Myocyte (in vitro differentiated cells): ENCODE measurements at places on chromosomes 2 and 18. TPM values are rescaled to one million over a fixed set of nuclear protein-coding genes. Genes with fewer than 3 reads are reported as not detected.
A peak's percentile ranks its signal among the peaks of the same experiment; 100 is the strongest.

GRCh38 chr2:177239932-177240630 lies 24.4 kb downstream of the NFE2L2 start:
- peak; percentile 51 for DNase-seq

DNA sequence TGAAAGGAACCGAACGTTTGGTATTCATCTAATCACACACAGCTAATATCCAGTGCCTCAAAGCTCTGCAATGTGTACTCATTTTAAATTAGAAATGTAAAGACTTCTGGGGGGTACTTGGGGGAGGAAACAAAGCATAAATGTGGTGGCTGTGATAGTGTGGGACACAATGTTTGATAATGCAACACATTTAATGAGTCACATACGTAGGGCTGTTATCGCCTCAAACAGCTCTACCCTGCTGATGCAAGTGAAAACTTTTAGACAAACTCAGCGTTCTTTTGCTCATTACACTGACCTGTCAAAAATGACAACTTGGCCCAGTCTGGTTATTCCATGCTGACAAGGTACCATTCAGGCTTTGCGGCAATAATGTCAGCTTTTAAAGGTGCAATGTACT lies 1227.1 kb upstream of the CELF4 start:
- no peak for DNase-seq

DNA sequence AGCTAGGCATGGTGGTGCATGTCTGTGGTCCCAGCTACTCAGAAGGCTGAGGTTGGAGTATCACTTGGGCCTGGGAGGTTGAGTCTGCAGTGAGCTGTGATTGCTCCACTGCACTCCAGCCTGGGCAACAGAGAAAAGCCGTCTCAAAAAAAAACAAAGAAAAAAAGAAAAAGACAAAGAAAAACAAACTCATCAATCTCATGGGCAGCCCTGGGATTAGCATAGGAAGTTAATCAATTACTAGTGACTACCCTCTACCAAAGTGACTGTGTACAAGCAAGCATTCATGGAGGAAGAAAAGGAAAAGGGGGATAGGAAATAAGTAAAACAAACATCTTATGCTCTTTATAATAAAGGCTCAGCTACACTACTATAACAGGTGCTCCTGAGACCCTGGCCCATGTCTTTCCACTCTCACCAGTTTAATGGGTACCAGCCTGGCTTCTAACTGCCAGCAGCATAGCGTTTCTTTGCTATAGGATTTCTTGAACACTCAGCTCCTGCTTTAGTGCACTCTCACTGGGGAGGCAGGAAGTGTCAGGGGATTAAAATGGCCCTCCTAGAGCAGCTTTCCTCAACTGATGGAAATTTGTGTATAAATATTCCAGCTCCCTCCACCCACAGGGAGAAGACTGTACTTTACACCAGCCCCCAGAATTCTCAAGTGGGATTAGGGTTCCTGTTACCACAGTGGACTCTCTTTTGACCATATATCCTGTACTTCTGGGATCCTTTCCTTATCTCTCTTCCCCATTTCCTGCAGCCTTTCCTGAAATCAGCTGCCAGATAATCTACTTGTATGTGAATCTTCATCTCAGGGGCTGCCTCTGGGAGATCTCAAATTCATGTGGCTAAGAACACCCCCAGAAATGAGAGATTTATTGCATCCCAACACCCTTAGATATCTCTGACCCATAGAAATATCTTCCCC lies 91.3 kb upstream of the GLS start:
- no peak for DNase-seq

- DNase-seq: no peak
These were observed 8.0 kb downstream of the C2orf92 start for GRCh38 chr2:97677480-97677879.

DNA sequence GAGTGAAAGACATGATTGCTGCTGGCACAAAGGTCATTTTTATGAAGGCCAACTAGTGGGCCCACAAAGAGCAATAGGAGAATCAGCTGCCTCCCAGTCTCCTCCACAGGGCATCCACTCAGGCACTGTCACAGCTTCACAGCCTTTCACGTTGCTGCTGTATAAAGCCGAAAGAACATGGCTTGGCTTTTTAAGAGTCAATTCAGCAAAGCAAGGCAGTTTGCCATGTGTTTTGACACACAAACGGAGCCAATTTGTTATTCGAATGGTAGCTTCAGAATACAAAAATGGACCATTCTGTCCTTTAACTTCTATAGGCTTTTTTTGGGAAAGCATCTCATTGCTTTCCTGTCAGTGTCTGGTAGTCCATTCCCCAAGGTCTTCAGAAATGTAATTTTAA lies 283.4 kb upstream of the PARD3B start:
- no peak for DNase-seq

DNA sequence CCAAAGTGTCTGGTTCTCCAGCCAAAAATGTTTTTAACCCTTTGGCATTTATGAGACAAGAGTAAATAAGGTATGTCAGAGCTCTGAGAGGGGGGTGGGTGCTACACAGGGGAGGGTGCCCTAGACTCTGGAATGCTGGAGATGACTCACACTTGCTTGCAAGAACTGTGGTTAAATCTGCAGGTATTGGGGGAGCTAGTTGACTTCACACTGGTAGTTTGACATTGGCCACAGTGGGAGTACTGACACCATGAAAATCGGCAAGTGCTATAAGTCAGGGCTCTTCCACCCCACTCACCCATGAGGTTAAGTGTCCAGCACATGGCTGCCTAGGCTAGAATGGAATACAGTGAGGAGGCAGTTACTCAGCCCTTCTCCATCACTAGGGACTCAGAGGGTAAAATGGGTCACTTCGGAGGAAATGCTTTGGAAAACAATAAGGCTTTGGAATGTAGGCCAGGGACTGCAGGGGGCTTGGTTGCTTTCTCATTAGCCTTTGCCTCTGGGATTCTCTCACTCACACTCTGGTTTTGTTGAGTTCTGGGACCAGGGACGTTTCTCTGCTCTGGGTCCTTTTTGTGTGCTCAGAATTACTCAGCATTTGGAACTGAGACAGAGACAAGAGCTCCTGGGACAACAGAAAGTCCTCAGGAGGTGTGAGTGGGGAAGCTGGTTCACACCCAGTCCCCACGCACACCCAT lies 91.6 kb downstream of the ACKR3 start:
- no peak for DNase-seq

GRCh38 chr2:157476953-157477709 lies 33.2 kb upstream of the CYTIP start:
- DNase-seq: no peak

DNA sequence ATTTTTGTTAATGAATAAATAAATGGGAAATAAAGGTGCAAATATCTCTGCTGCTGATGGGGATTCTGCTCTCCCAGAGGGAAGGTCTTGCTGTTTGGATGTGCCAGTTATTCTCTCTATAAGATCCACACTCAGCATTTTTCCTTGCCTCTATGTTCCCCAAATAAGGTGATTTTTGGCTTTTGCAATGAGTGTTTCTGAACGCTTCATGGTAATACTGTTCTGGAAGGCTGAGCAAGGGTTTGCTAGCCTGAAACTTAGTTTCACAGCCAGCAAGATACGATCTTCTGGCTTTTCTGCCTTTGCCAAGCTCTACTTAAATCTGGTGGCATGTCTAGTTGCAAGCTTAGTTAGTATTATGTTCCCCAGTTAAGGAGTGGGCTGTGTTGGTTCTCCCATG lies 114.6 kb downstream of the LPIN1 start:
- DNase-seq: no peak

GRCh38 chr2:50649626-50650402 lies 382.1 kb downstream of the NRXN1 start:
- DNase-seq: peak; percentile 22

DNA sequence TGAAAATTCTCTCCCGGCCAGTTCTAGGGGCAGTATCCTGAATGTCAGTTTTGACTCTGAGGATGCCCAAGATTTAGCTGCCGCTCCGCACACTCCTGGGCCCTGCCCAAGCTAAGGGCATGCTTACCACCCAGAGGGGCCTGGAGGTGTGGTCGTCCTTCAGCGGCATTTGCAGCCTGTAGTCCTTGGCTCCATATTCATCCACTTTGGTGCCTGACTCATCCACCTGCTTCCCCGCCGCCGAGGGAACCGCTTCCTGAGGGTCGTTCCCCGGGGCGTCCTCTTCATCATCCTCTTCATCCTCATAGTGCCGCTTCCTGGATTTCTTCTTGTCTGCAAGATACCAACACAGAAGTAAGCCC lies 577 bp downstream of the ERCC3 start:
- DNase-seq: no peak

- DNase-seq: no peak
These were observed 131.9 kb downstream of the MAP4K4 start for GRCh38 chr2:101829429-101829828.

DNA sequence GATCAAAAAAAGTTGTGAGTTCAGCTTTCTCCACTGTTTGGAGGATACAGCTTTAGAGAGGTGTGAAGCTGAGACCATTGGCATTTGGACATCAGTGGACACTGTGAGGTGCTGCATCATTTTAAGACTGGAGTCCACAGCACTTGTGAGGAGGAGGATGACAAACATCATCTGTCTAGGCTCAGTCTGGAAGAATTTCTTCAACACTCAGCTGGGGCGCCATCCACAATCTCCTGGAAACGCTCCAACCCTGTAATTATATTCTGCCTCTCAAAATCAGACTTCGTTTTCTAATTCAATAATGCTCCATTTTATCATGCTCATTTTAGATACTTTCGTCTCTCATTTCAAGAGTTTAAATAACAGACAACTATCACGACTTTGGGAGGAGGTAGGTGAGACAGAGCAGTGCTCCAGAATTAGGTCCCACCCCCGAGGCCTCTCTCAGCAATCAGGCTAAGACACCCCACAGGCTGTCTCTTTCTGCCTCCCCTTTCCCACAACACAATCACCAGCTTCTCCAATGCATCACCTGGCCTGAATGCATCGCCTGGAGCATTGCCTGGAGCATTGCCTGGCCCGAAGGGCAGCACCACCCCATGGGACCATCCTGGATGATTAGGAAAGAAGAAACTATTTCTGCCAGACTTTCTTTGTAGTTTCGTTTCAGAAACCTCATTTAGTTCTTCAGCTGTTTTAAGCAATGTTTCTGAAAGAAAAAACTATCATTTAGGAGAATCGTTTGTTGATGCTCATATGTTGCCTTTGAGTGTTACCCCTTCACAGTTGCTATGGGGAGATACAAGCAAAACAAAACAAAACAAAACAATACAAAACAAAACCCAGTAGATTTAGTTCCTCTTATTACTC lies 37.0 kb upstream of the DPP10 start:
- no peak for DNase-seq

Gene IL1RL1
- not detected in 2 replicates for total RNA-seq

Gene SGO2
- total RNA-seq: 3.1 and 7.9 TPM in 2 replicates

Gene FIGN
- total RNA-seq: 7.9 and 8.6 TPM in 2 replicates

Gene NEU2
- not detected in 2 replicates for total RNA-seq

Gene DYNAP
- total RNA-seq: not detected in 2 replicates

Gene CERS6
- 38.0 and 53.4 TPM in 2 replicates for total RNA-seq

Gene MATN3
- total RNA-seq: 1.1 and 1.2 TPM in 2 replicates

Gene SLC35G4
- total RNA-seq: not detected in 2 replicates
